NCI-H1436 (cell line): ENCODE measurements at places on chromosomes 3 and 15.

DNA sequence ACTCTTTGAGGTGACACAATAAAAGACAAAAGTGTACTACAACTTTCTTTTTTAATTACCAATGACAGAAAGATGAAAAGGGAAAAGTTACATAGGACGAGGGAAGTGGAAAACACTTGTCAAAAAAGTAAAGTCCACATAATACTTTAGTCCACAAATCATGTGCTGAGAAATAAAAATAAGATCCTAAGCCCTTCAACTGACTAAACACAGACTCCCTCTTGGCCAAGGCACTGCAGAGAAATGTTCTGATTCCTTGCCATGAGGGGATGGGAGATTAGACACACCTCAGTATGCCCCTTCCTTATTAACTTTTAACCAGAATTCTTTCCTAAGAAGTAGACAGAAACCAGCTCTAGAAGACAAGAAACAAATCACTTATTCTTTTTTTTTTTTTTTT is 59.5 kb upstream of the TGFBR2 start:
- no peak for DNase-seq

DNA sequence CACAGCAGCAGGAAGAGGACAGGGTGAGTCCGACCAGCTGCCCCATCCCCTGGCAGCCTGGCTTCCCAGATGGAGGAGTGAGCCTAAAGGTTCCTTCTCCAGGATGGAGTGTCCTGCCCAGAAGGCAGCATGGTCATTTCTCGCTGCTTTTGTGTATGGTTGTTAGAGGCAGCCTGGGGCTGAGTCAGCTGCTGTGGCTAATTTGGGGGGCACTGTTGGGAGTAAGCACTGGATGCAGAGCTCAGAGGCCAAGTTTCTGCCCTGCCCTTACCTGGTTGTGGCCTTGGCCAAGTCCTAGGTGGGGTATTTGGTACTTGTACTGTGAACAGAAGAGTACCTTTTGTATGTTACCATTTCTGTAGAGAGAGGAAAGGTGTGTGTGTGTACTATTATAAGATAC is 78.6 kb downstream of the ADAMTS7 start:
- DNase-seq: no peak

GRCh38 chr3:67517781-67518180 is 136.6 kb downstream of the SUCLG2 start:
- no peak for DNase-seq

DNA sequence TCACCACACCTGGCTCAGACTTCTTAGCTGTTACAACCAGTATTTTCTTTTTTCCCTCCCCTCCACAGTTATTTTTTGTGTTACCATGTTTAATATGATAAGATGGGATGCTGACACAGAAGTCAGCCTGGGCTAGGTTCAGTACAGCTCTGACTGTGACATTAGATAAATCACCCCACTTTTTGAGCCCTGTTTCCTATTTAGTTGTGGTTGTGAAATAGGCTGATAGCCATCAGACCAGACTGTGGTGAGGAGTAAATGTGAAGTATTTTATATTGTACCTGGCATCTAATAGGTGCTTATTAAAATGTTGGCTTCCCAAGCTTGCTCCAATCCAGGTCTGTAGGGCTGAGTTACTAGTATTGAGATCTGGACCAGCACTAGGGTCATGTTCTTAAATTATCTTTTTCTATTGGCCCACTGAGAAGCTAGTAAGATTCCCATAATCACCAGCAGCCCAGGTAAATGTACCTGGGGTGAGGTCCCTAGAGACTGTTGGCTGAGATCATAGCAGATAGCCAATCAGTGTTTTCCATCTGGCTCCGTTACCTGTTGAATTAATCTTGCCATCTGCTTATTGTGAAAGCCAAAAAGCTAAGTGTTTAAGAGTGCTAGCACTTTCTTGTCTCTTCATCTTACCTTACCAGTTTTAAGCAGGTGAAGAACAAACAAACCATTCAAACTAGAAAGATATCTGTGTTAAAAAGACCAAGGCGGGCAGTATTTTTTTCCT is 61.0 kb downstream of the CCK start:
- no peak for DNase-seq

- no peak for DNase-seq
Observed at GRCh38 chr3:144273601-144274000, 302.0 kb downstream of the DIPK2A start.

DNA sequence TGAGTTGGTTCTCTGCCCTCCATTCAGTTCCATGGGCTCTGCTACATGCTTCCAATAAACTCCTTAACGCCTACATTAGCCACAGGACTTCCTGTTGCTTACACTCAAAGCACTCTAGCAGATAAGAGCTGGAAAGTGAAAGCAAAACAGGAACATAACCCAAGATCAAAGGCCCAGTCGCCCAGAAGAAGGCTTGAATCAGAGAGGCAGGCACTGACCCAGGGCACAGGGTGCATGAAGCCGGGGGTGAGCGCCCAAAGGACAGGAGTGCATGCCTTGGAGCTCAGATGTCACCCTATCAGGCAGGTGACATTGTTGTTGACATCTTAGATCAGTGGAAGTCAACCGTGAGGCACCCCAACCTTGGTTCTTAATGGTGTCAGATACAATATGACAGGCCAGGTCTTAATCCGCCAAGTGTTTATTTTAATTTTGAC is 235.1 kb downstream of the UACA start:
- no peak for DNase-seq

GRCh38 chr15:85963262-85963760 is 116.4 kb upstream of the AGBL1 start:
- no peak for DNase-seq

DNA sequence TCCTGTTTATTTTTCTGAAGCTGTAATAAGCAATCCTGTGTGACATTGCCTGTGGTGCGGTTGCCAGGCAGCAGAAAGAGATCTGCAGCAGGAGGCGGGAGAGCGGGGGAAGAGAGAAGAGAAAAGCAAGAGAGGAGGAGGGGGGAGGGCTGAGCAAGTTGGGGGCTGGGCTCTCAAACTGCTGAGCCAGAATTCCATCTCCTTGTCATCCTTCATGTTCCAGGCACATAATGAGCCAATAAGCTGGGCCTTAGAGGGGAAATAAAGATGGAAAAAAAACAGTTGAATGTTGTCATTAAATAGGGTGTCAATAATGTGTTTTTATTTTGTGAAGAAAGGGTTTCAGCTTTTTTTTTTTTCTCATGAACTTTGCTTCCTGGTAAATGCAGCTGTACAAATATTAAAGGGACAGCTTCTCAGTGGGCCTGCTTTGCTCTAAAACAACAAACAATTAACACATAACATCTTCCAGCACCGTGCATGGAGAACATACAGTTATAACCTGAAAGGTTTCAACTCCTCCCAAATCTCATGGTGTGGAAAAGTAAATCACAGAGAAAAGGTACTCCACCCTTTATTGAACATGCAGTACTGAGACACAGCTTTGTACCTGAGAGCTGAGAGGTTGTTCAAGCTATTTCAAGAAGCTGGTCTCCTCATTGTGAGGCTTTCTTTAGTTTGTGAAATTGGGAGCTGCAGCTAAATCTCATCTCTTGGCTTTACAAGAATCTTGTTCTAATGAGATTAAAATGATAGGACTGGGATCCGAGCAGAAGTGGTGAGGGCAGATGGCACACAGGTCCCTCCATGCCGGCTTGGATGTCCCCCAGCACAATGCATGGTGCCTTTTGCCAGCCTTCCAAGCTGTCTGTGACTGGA is 451.1 kb upstream of the KCNMB2 start:
- peak; percentile 96 for DNase-seq

GRCh38 chr3:112811917-112812660 is 34.6 kb downstream of the CD200R1L start:
- DNase-seq: no peak

DNA sequence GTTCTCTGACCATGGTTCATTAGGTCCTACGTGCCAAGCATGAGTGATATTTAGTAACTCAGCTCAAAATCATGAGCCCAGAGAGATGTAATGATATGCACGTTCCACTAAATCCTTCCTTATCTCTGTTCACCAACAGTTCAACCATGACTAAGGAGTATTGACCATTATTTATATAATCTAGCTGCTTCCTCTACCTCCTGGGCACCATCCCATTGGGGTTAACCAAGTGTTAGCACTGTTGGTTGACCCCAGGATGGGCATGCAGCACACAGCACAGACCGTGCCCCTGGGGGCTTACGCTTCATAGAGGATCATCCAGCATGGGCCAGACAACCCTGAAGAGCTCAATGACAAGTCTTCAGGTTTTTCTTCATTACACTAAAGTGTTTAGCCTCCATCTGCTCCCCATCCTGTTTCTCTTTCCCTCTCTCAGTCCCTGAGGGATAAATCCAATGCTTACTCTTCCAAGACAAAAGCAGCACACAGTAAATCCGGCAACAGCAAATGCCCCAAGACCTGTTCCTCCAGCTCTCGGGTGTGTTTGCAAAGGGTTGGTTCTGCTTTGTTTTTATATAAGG is 10.4 kb downstream of the FAM174B start:
- DNase-seq: no peak

- DNase-seq: no peak
Observed at GRCh38 chr3:154125378-154126030, 4.3 kb downstream of the ARHGEF26 start.

GRCh38 chr3:174346571-174346970 is 512.6 kb upstream of the NAALADL2 start:
- DNase-seq: no peak

GRCh38 chr3:24135280-24135679 is 190.2 kb downstream of the NR1D2 start:
- no peak for DNase-seq

DNA sequence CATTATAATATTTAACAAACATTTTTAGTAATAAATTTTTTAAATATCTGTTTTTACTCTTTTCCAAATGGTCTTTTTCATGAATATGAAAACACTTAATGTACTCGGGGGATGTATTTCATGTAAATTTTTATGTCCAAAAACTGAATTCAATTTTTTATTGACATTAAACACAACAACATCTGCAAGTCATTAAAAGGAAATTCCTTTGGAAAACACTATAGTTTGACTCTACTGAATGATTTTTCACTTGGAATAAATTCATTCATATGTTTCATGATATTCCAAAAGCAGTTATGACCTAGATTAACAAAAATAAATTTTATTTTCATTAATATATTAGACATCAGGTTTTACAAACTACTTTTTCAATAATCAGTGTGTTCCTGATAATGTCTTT is 239.8 kb upstream of the AGTR1 start:
- no peak for DNase-seq

DNA sequence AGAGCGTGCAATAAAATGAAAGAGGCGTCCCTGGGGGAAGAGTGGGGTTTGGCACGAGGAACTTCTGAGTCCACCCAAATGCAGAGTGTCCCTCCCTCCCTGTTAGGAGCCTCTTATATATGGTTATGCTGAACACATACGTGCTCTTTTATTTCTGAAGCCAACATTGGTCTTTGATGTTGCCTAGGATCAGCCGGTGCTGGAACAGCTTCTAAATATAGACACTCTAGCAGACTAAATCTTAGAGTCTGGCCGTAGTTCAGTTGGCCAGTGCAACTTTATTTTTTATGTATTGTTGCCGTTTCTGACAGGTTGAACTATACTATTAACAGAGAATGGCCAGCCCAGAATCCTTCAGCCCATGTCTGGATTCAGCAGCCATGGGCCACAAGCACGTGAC is 128.7 kb downstream of the GHSR start:
- DNase-seq: no peak

DNA sequence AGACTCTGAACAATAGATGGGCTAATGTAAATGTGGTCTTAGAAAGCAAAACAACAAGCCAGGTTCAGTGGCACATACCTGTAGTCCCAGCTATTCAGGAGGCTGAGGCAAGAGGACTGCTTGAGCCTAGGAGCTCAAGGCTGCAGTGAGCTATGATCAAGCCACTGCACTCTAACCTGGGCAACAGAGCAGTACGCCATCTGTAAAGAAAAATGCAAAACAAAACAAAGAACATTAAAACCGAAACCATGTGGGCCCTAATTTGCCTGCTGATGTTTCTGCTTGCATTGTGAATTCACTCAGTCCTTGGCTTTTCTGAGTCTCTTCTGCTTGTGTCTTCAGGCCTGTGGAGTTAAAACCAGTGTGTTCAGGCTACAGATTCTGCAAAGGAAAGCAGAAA is 56.7 kb downstream of the CCNL1 start:
- DNase-seq: no peak

GRCh38 chr15:45866616-45867015 is 231.8 kb downstream of the SQOR start:
- DNase-seq: no peak

- no peak for DNase-seq
Observed at GRCh38 chr3:184096811-184097383, at the start of gene HTR3E. TSS of gene HTR3E (plus strand) at chr3:184097064. CDS start at chr3:184097530, 466 bp downstream.

- DNase-seq: no peak
Observed at GRCh38 chr3:64595253-64595694, 92.5 kb downstream of the ADAMTS9 start.

- DNase-seq: no peak
Observed at GRCh38 chr15:91891101-91891500, 37.6 kb downstream of the SLCO3A1 start.

DNA sequence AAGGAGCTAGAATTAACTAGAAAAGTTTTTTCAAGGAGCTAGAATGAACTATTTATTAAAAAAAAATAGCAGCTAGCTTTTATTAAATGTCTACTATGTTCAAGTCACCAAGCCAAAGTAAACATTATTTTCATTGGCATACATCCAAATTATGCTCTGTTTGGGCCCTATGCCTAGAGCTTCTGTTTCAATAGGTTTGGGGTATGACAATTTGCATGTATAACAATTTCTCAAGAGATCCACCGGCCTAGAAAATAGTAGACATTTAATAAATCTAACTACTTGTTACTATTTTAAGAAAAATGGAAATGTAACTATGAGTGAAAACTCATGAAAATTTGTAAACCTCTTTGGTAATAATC is 8.0 kb downstream of the GABRR3 start:
- DNase-seq: no peak

DNA sequence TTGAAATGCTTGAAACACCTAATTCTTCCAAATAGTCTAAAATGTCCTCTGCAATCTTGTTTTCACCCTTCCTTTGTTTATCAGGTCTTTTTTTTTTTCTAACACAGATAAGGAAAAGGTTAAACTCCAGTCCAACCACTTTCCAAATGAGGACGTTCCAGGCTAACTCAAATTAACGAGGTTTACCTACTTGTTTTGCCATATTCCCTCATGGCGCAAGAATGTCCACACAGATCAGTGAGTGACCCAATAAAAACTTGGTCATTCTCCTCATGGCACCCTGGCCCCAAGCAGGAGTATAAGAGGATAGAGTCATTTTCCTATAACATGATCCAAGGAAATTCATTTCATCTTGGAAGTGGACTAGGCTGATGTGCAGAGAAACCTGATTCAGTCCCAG is 6.6 kb upstream of the LIPC start:
- no peak for DNase-seq

DNA sequence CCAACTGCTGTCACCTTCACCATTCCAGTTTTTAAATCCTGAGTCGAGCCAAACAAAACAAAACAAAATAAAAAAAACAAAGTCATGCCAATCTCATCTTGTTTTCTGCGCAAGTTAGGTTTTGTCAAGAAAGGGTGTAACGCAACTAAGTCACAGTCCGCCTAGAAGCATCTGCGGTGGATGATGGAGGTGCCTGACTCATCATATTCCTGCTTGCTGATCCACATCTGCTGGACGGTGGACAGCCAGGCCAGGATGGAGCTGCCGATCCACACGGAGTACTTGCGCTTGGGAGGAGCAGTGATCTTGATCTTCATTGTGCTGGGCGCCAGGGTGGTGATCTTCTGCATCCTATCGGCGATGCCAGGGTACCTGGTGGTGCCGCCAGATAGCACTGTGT is 162.1 kb downstream of the WDR76 start:
- DNase-seq: no peak

GRCh38 chr3:35871009-35871408 is 231.7 kb downstream of the ARPP21 start:
- DNase-seq: no peak

GRCh38 chr3:72515941-72516340 is 332.3 kb downstream of the SHQ1 start:
- DNase-seq: no peak

- no peak for DNase-seq
Observed at GRCh38 chr3:10000686-10001085, 14.0 kb upstream of the EMC3 start.
